ENCODE measurements at places on chromosomes 4 and X.
A peak's percentile ranks its signal among the peaks of the same experiment; 100 is the strongest.

- DNase-seq, result no peak
These were observed 41.3 kb downstream of the C4orf50 start for GRCh38 chr4:5976921-5977320.

DNA sequence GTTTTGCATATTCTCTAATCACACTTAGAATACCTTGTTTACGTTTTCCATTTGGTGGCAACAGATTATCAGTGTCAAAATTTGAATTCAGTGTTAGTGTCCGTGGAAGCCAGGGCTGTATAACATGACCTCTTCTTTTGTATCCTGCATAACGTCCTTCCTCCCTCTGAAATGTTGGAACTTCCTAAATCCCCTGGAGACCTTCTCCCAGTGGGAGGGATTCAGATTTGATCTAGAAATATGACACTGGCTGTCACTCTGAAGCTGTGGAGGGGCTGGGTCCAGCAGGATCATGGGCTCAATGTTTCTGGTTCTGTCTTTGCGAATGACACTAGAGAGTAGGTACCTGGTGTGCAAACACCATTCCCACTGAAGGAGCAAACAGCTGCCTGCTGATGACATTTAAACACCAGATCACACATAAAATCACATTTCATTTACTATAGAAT lies 850 bp upstream of the CXCL3 start:
- no peak for DNase-seq

- no peak for DNase-seq
These were observed 102.4 kb downstream of the SLIT2 start for GRCh38 chr4:20354120-20354519.

GRCh38 chr4:1169171-1169671 lies 3.2 kb downstream of the SPON2 start:
- DNase-seq, result no peak

DNA sequence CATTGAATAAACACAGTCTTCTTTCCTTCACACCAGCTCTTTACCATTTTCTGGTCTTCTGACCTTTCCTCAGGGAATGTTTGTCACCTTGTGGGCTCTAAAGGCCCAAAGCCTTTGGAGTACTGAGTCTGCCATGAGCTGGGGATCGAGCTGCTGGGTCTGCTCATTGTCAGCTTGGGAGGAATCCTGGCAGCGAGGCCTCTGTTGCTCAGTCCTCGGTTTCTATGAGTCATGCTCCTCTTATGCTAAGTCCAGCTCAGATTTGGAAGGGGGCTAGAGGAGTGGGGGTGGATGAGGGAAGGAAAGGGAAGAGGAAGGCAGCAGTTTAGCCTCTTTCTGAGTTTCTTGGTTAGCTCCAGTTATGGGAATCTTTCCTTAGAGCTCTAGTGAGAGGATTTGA lies 31.1 kb downstream of the NHSL2 start:
- DNase-seq, result no peak

GRCh38 chr4:47560682-47561081 lies 75.6 kb downstream of the ATP10D start:
- no peak for DNase-seq

GRCh38 chrX:30653415-30654131 lies at the start of gene GK:
Gene GK (plus strand): TSS chrX:30653423. CDS start chrX:30653538, 115 bp downstream.
- DNase-seq, result peak; percentile 66

- DNase-seq, result no peak
These were observed 6.8 kb downstream of the SEPTIN6 start for GRCh38 chrX:119686087-119686691.

GRCh38 chrX:2445662-2446623 lies 54.8 kb downstream of the DHRSX start:
- DNase-seq, result no peak

- DNase-seq, result no peak
These were observed 118.6 kb downstream of the PTTG2 start for GRCh38 chr4:38078590-38079421.

- no peak for DNase-seq
These were observed 38.3 kb upstream of the HGFAC start for GRCh38 chr4:3403348-3403906.

DNA sequence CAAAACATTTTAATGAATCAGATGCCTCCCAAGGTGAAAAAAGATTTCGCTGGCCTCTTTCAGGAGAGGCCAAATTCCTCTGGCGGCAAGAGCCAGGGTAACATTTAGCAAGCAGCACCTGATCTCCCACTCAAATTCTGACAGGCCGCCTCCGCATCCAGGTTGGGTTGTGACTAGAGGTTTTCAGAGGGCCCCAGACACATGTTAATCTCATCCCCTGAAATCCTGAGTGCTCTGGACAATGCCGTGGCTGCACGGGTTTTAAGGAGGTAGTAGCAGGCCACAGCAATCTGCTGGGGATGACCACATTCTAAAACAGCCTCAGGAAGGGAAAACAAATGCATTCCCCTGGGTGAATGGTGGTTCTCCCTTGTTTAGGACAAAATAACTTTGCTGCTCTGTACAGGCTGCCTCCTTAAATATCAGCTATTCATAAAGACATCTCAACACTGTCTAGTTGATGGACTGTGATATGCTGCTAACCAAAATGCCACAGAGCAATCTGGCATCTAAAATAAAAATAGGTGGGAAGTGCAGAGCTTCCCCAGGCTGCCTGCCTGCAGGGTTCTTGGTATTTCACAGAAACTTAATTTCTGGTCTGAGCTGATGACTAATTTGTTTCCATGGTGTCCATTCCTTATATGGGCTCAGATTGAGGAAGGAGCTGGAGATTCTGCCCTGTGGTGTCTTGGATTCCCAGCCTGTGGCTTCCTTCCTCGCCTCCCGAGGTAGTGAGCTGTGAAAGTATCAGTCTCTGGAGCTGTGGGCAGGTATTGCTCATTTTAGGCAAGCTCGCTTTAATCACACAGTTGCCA lies 202.0 kb downstream of the DCLK2 start:
- DNase-seq, result no peak

- DNase-seq, result no peak
These were observed 34.4 kb downstream of the TMSB4X start for GRCh38 chrX:13009273-13009672.

DNA sequence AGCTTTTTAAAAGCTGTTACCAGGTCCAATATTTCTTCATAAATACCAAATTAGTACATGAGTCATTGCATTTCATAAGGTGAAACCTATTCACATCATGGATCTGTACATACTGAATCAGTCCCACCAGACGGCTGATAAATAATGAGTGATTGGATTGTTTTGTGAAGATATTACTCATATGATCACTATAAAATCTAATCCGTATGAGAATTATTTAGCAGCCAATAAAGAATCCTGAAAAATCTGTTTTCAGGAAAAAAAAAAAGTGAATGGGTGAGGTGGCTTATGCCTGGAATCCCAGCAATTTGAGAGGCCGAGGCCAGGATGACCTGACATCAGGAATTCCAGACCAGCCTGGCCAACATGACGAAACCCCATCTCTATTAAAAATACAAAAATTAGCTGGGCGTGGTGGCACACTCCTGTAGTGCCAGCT lies 438.1 kb downstream of the INPP4B start:
- no peak for DNase-seq

DNA sequence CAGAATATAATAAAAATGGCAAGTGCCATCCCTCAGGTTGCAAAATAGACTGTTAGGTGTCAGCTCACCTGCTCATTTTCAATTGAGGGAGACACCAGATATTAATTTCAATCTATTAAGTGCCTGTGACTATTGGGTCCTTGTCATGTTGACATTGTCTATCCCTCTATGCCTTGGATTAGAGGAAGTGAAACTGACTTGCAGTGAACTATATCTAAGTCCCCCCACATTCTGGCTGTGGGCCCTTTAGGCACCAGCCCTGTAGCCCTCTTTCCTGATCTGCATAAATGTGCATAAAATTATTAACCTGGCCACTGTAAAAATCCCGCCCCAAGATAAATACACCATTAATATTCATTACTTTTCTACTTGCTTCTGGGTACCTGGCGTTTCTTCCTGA lies 293.0 kb upstream of the CLNK start:
- no peak for DNase-seq

- DNase-seq, result no peak
These were observed 276.0 kb downstream of the FBXW7 start for GRCh38 chr4:152259866-152260265.

Data from activated naive CD4-positive, alpha-beta T cell treated with anti-CD3 and anti-CD28 coated beads, Interleukin-2, amount 50 U/mL, for 72 hours (primary cell).